Immature natural killer cell (primary cell): ENCODE measurements at places on chromosomes 11 and 22.

DNA sequence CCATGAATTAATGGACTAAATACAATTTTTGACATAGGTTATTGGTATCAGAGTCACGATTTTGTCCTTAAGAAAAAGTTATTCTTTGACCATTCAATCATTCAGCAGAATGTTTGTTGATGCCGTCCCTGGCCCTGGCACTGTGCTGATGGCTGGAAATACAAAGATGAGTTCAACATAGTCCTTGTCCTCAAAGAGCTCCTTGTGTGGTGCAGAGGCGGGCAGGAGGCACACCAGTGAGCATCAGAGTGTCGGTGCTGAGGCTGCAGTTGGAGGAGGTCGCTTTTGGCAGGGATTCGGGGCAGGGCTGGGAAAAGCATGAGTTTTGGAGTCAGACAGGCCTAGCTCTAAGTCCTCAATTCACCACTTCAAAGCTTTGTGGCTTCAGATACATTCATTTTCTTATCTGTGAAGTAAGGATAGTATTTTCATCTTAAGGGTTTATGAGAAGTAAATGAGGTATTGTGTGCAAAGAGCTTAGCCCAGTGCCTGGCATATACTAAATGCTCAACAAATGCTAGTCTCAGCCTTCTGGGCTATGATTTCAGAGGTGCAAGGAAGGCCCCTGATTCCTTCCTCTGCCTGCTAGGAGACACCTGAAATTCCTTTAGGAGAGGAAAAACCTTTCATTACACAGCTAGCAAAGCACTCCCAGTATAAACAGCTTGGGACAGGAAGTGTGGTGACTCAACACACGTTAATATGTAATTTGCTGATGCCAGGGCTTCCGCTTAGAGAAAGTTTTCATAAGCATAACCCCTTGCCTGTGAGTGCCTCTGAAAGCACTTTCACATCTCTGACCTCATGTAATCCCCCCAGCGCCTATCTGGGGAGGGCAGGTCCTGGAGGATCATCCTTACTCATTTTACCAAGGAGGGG lies 113.8 kb downstream of the NECTIN1 start:
- DNase-seq, result no peak

GRCh38 chr11:32109138-32109537 lies 18.3 kb downstream of the RCN1 start:
- DNase-seq, result no peak

- DNase-seq, result no peak
Observed at GRCh38 chr11:70568035-70568813, 169.9 kb downstream of the CTTN start.

GRCh38 chr11:92180664-92181251 lies 43.9 kb upstream of the FAT3 start:
- no peak for DNase-seq

- no peak for DNase-seq
Observed at GRCh38 chr11:13983081-13983751, 20.7 kb downstream of the SPON1 start.

DNA sequence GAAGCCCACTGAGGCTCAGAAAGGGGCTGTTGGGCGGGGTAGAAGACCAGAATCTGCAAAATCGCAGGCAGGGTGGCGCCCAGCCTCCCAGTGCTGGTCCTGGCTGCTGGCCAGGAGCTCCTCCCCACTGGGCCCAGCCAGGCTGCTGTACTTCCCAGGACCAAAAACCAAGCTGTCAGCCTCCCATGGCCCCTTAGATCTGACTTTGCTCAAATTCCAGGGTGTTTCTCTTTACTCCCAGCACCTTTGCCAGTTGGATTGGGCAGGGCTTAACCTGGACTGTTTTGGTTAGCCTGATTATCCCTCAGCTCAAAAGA lies 44.2 kb upstream of the WEE1 start:
- DNase-seq, result no peak

GRCh38 chr22:41915035-41915785 lies at the start of gene SHISA8:
Gene SHISA8 (minus strand): TSS chr22:41915074. CDS start chr22:41914667, 407 bp downstream.
- DNase-seq, result peak; percentile 49

DNA sequence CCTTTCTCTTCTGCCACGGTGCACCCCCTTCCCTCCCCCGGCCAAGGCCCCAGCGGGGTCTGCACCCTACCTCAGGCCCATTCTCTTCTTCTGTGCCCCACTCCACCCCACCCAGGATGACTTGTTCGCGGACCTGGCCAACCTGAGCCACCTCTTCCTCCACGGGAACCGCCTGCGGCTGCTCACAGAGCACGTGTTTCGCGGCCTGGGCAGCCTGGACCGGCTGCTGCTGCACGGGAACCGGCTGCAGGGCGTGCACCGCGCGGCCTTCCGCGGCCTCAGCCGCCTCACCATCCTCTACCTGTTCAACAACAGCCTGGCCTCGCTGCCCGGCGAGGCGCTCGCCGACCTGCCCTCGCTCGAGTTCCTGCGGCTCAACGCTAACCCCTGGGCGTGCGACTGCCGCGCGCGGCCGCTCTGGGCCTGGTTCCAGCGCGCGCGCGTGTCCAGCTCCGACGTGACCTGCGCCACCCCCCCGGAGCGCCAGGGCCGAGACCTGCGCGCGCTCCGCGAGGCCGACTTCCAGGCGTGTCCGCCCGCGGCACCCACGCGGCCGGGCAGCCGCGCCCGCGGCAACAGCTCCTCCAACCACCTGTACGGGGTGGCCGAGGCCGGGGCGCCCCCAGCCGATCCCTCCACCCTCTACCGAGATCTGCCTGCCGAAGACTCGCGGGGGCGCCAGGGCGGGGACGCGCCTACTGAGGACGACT lies 15.9 kb downstream of the RTN4RL2 start:
- peak; percentile 57 for DNase-seq

DNA sequence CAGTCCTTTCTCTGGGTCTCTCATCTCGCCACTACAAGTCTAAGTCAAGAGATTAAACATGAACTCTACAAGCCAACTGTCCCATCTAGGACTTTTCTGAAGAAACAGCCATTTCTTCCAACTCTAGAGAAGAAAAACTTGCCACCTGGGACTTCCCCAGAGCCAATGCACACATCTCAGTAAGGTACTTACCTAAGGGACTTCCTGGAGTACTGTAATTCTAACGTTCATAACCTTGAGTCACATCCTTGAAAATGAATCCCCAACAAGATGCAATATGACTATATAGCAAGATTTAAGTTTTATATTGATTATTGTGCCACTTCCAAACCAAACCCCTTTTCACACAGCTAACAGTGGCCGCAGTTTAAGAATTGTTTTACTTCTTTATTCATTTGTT lies 11.9 kb upstream of the ISX start:
- no peak for DNase-seq

- no peak for DNase-seq
Observed at GRCh38 chr11:11449327-11449726, 96.3 kb upstream of the CSNK2A3 start.

DNA sequence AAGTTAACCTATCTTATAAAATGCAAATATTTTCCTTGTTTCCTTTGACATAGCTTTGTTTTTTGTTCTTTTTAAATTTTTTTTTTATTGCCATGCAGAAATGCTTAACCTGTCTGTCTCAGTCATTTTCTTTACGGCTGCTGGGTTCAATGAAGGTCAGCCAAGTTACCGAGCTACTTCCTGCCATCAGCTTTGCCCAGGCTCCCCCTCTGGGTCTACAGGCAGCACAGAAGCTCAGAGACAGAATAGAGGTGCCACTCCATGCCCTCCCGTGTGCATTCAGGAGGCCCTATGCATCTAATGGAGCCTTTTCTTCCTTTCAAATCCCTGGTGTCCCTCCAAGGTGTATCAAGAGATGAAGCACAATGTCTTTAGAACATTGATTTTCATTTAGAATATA lies 411.0 kb upstream of the NARS2 start:
- no peak for DNase-seq

DNA sequence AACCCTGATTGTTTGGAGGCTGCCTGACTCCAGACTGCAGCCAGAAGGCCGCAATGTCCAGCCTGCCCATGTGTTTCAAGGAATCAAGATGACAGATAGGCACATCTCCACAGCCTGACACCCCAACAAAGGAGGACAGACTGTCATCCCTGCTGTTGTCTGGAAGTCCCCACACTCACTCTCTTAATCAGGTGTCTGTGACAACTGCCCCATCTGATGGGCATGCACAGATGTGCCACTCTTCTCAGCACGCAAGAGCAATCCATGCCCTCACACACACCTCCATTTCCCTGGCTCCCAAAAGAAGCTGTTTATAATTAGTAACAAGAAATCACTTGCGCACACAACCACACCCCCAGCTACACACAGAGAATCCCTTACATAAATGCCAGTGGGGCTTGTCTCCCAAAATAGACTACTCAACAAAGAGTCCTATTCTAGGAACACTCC lies 117.6 kb downstream of the C11orf58 start:
- DNase-seq, result no peak

DNA sequence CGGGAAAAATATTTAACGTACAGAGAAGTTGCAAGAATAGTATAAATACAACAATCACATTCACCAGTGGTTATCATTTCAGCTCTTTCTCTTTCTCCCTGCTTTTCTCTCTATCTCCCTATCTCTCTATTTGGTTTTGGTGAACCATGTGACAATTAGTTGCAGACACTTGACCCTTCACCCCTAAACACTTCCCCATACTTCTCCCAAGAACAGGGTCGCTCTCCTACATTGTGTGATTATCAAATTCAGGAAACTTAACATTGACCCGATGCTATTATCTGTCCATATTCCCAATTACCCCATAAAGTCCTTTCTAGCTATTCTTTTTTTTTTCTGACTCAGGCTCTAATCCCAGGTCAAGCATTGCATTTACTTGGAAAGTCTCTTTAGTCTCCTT lies 4.8 kb upstream of the CYB5R3 start:
- no peak for DNase-seq

DNA sequence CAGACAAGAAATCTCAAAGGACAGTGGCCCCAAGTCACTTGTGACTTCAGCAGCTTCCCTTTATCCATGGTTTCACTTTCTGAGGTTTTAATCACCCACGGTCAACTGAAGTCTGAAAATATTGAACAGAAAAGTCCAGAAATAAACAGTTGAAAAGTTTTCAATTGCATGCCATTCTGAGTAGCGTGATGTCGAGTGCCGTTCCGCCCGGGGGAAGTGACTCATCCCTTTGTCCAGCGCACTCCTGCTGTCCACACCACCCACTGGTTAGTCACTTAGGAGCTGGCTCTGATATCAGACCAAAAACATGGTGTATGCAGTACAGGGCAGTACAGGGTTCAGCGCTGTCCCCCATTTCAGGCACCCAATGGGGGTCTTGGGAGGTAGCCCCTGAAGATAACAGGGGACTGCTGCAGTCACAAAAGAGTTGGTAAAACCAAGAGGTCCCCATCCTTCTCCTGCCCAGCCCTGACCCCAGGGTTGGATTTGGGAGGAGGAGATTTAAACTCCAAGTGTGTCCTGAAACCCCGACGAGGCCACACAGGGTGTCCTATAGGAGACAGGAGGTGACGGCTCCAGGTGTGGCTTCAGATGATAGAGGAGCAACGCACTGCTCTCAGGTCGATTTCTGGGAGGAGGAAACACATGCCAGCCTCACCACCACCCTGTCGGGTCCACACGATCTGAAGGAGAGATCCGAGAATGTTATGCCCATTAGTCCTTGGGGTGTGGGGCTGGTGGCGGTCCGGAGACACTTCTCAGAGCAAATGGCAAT lies 390.1 kb downstream of the CTTN start:
- DNase-seq, result no peak

GRCh38 chr11:112565551-112565950 lies 304.9 kb upstream of the PLET1 start:
- no peak for DNase-seq

- no peak for DNase-seq
Observed at GRCh38 chr22:22200569-22201184, 43.9 kb upstream of the VPREB1 start.

DNA sequence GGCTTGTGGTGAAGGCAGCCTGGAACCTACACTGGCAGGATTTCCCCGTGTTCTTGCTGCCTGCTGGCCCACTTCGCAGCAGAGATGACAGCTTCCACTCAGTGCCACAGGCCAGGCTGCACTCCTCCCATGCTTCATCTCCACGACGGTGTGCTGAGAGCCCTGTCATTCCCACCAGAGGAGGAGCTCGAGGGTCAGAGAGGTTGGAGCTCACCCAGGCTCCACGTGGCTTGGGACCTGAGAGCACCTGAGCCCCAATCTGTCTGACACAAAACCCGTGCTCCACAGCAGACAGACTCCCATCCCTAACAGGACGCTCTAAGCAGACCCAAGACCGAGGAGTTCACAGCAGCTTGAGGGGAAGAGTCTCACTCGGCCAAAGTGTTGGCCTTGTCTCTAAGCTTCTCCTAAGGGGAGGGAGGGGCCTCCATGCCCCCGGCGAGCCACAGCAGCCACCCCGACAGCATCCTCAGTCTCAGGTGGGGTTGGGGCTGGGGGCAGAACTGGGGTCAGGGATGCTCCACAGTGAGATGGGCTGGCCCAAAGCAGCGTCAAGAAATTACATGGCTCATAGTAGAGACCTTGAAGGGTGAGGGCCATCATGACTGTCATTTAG lies 10.7 kb downstream of the LRFN4 start:
- no peak for DNase-seq

DNA sequence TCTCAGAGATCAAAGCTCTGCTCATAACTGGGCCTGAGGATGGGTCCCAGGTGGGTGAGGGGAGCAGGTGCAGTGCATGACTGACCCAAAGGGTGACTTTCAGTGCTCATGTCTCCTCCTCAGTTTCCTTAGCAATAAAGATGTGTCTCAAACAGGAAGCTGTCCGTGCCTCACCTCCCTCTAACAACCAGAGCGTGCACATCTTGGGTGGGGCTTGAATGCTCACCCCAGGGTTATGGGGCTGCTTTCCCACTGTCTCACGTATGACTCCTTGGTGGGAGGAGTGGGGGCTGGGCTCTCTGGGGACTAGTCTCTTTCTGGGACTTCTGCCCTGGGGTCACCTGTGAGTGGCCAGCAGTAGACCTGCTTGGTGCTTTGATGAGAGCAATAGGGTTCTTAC lies 53.9 kb upstream of the PHOX2A start:
- no peak for DNase-seq

GRCh38 chr11:116980136-116980793 lies 118.0 kb downstream of the SIK3 start:
- DNase-seq, result peak; percentile 55
